ENCODE measurements at places on chromosomes 16 and 17.

DNA sequence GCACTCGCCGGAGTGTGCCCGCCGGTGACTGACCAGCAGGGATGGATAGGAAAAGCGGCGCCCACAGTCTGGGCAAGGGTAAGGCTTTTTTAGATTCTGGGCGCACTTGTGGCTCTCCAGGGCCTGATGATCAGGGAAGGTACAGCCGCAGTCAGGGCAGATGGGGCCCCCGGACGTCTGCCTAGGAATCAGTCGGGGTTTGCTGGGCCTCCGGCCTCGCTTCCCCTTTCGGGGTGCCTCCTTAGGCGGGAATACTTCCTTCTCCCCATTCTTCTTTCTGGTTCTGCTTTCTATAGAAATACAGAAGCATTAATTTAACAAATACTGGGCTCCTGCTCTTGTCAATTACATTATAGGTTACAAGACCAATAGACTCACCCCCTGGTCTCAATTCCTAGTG, 5.0 kb downstream of the ZNF689 start:
- H3K4me1 ChIP-seq, result peaks cover 9% of the 10 kb centered on the region
- DNase-seq, result no peak
- H3K4me3 ChIP-seq, result no peak overlapping the region

- H3K4me1 ChIP-seq, result no peaks in the 10 kb centered on the region
- no peaks in the 10 kb centered on the region for H3K27me3 ChIP-seq
- no peak overlapping the region for H3K4me3 ChIP-seq
- no peak overlapping the region for H3K27ac ChIP-seq
- peak; percentile 36 for DNase-seq
- peaks cover 14% of the 10 kb centered on the region for H3K36me3 ChIP-seq
Measured at GRCh38 chr17:69246726-69247375, 18.2 kb upstream of the ABCA10 start.

GRCh38 chr16:2039274-2040031, 8.2 kb downstream of the NTHL1 start:
- H3K27me3 ChIP-seq, result peaks cover 5% of the 10 kb centered on the region
- no peak for DNase-seq
- no peak overlapping the region for H3K4me3 ChIP-seq
- no peak overlapping the region for H3K27ac ChIP-seq
- no peaks in the 10 kb centered on the region for H3K4me1 ChIP-seq

GRCh38 chr16:12017558-12017957, 41.0 kb downstream of the SNX29 start:
- no peak overlapping the region for H3K4me3 ChIP-seq
- H3K27me3 ChIP-seq, result no peaks in the 10 kb centered on the region
- DNase-seq, result no peak
- no peaks in the 10 kb centered on the region for H3K36me3 ChIP-seq
- H3K27ac ChIP-seq, result no peak overlapping the region

DNA sequence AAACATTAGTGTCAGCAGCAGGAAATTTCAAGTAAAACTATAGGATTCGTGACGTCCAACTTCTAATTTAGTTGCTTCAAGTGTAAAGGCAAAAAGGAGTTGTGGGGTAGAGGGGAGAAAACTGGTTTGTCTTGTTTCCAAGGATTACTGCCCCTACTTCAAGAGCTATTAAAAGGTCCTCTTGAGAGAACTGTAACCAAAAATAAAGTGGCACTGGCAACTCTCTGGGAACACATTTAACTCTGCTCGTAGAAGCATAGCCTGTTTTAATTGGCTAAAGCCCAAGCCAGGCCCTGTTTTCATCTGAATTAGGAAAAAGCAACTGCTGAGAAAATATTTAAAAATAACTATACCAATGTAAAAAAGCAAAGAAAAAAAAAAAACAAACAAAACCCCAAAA, 51.8 kb upstream of the AKAP1 start:
- H3K27me3 ChIP-seq, result peaks cover 3% of the 10 kb centered on the region
- no peaks in the 10 kb centered on the region for H3K4me1 ChIP-seq
- no peak for DNase-seq
- no peak overlapping the region for H3K4me3 ChIP-seq
- H3K36me3 ChIP-seq, result no peaks in the 10 kb centered on the region
- no peak overlapping the region for H3K27ac ChIP-seq

GRCh38 chr16:3138342-3138741, 3.5 kb downstream of the ZNF213 start:
- H3K4me1 ChIP-seq, result peaks cover 24% of the 10 kb centered on the region
- no peak overlapping the region for H3K4me3 ChIP-seq
- peaks cover 2% of the 10 kb centered on the region for H3K27me3 ChIP-seq
- H3K27ac ChIP-seq, result no peak overlapping the region
- DNase-seq, result no peak
- H3K36me3 ChIP-seq, result peaks cover 5% of the 10 kb centered on the region

All from immature natural killer cell (primary cell).